H7 (cell line): ENCODE measurements at places on chromosomes 12 and 14.

GRCh38 chr12:46677749-46678148, 148.0 kb downstream of the SLC38A4 start:
- peak; percentile 43 for DNase-seq

- no peak for DNase-seq
Observed at GRCh38 chr12:3416159-3416558, 74.8 kb upstream of the PRMT8 start.

DNA sequence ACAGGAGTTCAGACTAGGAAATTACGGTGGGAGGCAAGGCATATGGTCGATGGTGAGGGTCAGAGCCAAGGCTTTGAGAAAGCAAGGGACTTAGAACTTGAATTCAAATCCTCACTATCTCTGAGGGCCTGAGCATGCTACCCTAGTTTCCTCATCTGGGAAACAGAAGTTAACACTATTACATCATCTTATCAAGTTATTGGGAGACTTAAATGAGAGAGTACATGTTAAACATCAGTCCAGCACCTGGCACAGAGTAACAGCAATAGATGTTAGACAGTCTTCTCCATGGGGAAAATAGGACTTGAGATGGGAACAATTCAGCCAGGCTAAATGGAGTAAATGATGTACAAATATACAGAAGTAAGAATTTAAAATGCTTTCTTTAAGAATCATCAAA, 38.5 kb downstream of the SLC38A1 start:
- DNase-seq: no peak

DNA sequence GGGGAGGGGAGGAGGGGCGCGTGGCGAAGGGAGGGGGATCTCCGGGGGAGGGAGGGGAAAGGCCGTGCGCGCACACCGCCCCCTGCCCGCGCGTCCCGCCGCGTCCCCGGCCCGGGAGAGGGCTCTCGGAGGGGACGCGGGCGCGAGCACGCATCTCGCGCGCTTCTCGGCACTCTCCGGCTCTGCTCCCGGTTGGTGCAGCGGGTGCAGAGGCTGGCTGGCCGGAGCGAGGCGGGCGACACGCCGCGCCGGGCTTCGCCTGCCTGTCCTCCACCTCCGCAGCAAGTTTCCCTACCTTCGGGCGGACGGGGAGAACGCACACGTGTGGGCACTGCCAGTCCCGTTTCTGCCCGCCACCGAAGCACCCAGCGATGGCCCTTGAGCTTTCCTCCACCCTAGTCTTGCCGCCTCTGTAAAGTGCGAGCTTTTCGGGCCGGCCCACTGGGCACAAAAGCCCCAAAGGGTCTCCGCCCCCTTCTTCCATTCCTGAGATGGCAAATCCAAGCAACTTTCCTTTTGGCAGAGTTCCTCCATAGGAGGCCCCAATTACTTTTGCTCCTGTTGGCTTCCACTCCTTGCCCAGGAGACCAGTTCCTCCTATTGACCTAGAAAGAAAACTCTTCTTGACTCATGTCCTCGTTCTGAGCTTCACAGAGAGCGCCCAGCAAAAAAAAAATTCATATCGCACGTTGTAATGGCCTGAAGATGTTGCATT, 363 bp upstream of the CSAD start:
- peak; percentile 98 for DNase-seq

GRCh38 chr12:91805031-91805430, 340.6 kb downstream of the BTG1 start:
- DNase-seq: no peak

- peak; percentile 5 for DNase-seq
Observed at GRCh38 chr14:66509874-66510273, 1.9 kb downstream of the GPHN start.

- DNase-seq: no peak
Observed at GRCh38 chr14:31858868-31859267, 218.2 kb upstream of the ARHGAP5 start.

GRCh38 chr12:94916663-94917062, 86.8 kb downstream of the NDUFA12 start:
- no peak for DNase-seq

DNA sequence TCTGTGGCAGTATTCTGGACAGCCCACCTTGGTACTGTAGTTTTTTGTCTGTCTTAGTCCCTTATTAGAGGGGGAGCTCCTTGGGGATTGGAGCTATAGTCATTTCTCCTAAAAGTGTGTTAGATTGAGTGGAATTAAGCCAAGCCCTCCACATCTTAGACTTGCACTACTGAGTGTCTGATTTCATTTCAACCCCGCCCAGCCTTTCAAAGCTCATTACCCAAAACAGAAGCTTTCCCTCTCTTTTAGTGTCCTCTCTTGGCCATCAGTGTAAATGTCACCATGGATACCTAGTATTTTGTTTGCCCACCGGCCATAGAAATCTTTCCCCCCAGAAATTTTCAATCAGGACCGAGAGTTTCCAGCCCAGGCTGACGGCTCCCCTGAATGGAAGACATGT, 74.5 kb downstream of the LRRC74A start:
- no peak for DNase-seq

GRCh38 chr12:112801055-112801454, 9.5 kb downstream of the RPH3A start:
- no peak for DNase-seq

DNA sequence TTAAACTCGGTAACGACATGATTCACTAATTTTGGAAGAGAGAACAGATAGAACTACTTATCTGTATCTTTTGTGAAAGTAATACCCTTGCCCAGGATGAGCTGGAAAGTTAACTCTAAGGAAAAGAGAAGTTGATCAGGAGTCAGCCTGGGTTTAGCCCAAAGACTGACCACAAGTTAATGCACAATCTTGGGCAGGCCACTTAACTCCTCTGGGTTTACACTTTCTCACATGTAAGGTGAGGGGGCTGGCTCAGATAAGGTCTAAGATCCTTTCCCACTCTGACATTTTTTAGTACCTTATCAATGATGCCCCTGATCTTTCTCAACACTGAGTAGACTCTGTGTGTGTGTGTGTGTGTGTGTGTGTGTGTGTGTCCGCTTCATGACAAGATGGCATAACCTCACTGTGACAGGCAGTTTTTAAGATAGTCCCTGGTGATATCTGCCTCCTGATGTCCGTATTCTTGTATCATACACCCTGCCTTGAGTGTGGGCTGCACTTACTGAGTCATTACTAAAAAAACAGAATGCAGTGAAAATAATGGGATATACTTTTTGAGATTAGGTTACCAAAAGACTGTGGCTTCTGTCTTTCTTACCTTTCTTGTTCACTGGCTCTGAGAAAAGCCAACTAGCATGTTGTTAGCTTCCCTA, 56.2 kb upstream of the CCDC198 start:
- DNase-seq: no peak

DNA sequence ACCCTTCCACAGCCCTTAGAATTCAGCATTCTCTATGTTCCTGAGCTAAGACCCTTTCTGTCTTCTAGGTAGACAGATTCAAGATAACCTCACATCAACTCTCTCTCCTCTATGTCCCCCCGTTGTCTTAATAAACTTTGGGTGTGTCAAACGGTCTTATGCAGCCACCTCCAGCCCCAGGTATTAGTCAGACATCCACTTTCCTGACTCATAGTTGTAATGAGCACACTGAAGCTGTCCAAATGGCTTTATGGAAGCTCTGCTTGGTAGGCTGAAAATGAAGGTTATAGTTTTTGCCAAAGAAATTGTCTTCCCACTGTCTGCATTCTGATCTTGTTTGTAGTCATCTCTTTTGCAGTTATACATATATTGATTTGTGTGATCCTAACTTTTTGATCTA, 482.0 kb downstream of the RMST start:
- DNase-seq: no peak
